ENCODE measurements at places on chromosomes 1 and 21. TPM values are rescaled to one million over a fixed set of nuclear protein-coding genes. Genes with fewer than 3 reads are reported as not detected.

DNA sequence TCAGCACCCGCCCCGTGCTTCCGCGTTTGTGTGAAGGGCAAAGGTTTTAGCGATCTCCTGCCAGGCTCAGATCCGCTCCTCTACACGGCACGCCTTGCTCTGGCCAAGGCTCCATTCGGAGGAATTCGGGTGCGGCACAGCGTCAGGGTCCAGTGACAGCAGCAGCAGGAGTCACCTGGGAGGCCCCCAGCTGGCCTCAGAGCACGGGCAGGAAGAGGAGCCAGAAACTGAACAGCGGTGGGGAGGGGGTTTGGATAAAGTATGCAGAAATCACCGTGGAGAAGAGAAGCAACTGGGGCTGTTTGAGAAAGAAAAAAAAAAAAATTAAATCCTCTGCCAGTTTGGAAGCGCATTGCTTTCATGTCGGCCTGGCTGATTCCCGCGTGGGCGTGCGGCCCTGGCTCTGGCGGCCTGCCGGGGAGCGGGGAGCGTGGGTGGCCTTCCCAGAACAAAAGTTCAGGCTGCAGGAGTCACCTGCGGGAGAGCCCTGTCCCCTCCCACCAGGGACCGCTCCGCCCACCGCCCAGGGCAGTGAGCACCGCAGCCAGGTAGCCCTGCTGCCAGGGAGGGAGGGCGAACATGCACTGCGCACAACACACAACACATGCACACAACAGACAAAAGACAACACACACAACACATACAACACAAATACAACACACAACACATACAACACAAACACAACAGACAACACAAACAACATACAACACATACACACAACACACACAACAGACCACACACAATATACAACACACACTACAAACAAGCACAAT, 107.6 kb downstream of the ETS2 start:
- peak overlapping the region; percentile 48 for H3K4me3 ChIP-seq
- H3K27me3 ChIP-seq: no peaks in the 10 kb centered on the region
- peak overlapping the region; percentile 77 for H3K27ac ChIP-seq

DNA sequence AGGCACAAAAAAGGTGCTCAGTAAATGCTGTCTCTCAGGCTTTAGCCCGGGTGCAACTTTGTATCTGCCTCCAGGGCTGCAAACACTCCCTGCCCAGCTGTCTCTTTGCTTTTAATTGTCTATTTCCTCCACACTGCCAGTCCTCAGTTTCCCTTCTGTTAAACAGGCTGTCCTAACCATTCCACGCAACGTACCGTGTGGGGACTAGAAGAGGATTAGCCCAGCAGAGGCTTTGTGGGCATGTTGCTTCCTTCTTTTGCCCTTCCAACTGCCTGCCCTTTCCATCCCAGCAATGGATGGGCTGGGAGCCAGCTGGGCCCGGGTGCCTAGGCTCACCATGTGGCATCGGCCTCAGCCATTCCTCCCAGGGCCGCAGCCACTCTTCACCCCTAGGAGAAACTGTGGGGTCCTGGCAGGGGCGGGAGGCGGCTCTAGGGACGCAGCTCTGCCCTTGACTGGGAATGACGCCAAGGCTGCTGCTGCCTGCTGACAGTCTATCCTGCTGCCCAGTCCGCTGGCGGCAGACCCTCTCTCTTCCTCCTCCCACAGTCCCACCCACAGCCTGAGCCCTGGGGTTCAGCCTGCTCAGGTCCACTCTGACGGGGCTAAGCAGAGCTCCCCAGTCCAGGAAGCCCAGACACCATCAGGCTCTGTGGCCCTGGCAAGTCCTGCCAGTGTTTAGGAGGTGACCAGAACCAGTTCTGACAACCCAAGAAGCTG, 40.6 kb upstream of the LRP8 start:
- H3K36me3 ChIP-seq: no peaks in the 10 kb centered on the region
- DNase-seq: no peak
- no peaks in the 10 kb centered on the region for H3K27me3 ChIP-seq

DNA sequence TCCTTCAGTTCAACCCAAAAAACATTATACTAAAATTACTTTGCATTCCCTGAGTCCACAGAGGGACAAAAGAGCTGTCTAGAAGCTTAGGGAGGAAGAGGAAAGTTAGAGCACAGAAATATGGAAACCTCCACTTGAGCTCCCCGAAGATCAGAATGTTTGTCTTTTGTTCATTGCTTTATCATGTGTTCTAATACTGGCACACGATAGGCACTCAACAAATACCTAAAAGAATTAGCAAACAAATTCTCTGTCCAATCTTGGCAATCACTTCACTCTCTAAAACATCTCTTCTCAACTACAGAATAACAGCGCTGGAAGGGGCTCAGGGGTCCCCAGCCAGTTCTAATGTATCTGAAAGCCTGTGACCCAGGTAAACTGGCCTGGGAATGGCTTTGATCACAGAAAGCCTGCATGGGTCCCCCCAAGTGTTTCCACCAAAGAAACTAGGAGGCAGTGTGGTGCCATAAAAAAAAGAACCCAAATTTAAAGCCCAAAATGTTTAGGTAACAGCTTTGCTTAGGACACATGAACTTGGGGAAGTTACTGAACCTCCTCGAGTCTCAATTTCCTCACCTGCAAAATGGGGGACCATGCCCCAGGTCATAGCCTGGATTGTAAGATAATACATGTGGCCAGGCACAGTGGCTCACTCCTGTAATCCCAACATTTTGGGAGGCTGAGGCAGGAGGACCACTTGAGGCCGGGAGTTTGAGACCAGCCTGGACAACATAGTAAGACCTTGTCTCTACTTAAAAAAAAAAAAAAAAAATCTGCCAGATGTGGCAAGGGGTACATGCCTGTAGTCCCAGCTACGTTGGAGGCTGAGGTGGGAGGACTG, 45.8 kb downstream of the SSBP3 start:
- H3K4me1 ChIP-seq: no peaks in the 10 kb centered on the region
- DNase-seq: no peak
- no peak overlapping the region for H3K27ac ChIP-seq

The LCE3E gene
- total RNA-seq: not detected

The TCHH gene
- total RNA-seq: not detected

GRCh38 chr1:42737986-42738677, 1.9 kb downstream of the CLDN19 start:
- H3K27me3 ChIP-seq: no peaks in the 10 kb centered on the region
- no peak overlapping the region for H3K4me3 ChIP-seq
- H3K4me1 ChIP-seq: no peaks in the 10 kb centered on the region
- H3K27ac ChIP-seq: no peak overlapping the region

All from PC-9 (cell line).